ENCODE measurements at places on chromosomes 4 and X.

- no peak for DNase-seq
Measured at GRCh38 chrX:73448379-73448778, 1.5 kb downstream of the CDX4 start.

- no peak for DNase-seq
Measured at GRCh38 chr4:69060651-69061308, 35.5 kb upstream of the UGT2B7 start.

GRCh38 chr4:151022586-151022985 is 7.5 kb upstream of the LRBA start:
- DNase-seq = no peak

- no peak for DNase-seq
Measured at GRCh38 chrX:40950546-40950945, 134.7 kb upstream of the USP9X start.

- no peak for DNase-seq
Measured at GRCh38 chr4:6893449-6894085, 16.1 kb upstream of the TBC1D14 start.

- no peak for DNase-seq
Measured at GRCh38 chr4:142040043-142040442, 403.7 kb downstream of the IL15 start.

- no peak for DNase-seq
Measured at GRCh38 chr4:118739022-118739713, 54.0 kb downstream of the METTL14 start.

DNA sequence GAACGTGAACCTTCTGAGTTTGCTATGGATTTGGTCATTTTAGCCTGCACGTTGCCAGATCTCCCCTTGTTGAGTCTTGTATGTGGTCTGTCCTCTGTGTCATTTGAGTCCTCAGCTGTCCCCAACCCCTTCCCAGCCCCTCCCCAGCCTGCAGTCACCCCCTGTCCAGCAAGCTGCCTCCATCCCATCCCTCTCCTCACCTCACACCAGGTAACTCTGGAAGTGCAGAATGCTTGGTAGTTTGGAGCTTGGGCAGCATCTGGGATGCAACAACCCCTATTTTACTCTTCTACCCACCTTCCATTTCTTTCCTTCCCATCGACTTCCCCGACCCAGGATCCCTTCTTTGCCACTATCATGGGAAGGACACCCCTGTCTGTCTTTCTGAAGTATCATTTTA is 18.4 kb downstream of the GABRQ start:
- no peak for DNase-seq

GRCh38 chr4:20326460-20326859 is 74.8 kb downstream of the SLIT2 start:
- no peak for DNase-seq

DNA sequence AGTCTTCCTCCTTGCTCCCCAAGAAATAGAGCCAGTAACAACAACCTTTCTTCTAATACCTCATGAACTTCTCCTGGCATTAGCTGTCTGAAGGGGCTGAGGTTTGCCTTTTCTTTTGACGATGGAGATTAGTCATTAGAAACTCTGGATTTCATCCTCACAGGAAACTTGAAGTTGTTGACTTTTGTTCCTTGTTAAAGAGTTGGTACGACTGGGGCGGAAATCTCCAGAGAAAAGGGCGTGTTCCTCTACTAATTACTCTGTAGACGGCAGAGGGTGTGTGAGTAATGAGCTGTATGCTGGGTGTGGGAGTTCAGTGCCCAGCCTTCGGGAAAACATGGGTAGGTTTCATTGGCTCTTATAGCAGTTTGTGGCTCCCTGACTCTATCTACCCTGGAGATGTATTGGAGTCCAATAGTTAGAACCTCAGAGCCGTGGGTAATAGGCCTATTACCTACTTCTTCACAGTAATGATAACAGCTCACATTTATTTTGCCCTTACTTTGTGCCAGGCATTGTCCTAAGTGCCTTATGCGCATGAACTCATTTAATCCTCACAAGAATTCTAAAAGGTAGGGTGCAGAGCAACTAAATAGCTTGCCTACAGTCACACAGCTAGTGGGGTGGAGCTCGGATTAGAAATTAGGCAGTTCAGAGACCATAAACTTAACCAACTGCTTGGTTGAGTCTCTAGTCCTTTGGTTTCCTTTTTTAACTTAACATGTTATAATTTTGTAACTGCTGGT is 23.4 kb downstream of the TMEM164 start:
- no peak for DNase-seq

- DNase-seq = no peak
Measured at GRCh38 chr4:74754218-74754617, 40.1 kb downstream of the BTC start.

DNA sequence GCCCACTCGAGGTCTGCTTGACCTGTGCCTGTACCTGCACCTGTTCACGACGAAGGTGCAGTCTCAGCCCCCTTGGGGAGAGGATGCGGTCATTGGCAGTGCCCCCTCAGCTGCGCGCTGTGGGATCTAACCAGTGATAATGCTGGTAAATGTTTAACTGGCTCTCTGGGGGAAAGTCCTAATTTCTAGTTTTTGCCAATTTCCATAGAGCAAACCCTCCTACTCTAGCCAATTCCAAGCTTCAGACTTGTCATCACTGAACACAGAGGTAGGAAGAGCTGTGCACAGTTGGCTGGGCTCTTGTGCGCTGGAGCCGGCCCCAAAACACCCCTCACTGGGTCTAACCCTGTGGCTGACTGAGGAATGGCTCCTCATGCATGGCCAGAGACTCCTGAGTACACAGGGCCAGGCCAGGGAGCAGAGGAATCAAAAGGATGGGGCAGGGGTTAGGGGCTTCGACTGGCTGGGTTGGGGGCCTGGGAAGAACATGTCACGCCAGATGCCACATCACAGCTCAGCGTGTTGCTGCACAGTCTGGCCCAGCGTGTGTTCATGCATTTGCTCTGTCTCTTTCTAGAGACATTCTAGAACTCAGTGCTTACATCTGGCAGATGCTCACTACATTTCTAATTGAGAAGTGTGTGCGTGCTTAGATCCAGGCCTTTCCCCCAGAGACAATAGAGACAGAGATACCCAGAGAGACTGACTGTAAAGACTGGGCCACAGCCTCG is 270.8 kb downstream of the BCOR start:
- no peak for DNase-seq

DNA sequence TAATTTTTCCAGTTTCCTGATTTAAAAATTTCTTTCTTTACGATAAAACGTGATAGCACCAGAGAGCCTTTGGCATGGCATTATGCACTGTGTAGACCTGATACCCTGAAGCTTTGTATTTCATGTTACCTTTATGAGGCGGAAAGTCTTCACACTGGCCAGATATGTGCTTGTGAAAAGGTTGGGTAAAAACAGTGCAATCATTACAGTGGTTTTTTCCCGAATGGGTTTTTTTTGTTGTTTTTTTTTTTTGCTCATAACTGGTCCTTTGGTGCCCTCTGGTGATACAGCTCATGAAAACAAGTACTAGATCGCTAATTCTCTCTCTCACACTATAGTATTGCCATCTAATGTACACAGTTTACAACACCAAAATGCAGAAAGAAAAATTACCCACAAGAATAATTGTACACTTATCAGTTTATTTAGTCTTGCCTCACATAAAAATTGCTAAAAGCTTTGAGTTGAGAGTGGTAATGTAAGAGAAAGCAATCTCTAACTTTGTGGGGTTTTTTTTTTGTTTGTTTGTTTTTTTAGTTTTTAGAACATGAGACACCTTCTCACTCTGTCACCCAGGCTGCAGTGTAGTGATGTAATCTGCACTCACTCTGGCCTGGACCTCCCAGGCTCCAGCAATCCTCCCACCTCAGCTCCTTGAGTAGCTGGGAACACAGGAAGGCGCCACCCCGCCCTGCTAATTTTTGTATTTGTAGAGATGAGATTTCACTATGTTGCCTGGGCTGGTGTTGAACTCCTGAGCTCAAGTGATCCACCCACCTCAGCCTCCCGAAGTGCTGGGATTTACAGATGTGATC is 21.3 kb downstream of the SPCS3 start:
- DNase-seq = no peak

DNA sequence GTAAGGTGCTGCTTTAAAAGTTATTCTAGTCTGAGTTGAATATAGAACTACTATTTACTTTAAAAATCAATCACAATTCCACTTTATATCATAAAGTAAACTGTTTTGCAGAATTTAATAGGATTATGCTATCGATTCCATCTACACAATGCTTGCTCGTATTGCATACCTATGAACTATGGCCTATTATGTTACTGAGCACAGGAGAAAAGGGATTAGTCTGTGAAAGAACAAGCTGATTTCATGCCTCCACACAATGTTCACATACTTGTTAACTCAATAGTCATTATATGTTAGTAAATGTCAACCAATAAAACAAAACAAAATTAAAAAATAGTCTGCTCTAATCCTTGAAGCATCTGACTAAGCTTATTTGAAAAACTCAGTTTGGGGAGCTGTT is 223.6 kb downstream of the PCDH10 start:
- DNase-seq = no peak

GRCh38 chr4:62661821-62662220 is 1461.7 kb downstream of the ADGRL3 start:
- no peak for DNase-seq

DNA sequence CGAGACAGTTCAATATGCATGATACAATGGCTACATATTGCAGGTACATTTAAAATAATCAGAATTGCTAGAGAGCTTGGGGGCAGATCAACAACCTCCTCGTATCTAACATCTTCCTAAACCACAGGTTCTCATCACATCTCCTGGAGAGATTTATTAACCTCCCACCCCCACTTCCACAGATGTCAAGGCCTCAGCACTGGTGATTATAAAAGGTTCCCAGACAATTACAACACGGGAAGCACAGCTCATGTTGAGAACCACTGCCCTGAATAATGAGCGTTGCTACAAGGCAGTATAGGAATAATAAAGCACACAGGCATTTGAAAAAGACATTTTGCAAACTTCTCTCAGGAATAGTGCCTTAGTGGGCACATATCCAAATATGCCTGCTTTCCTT is 42.8 kb downstream of the ELOVL6 start:
- no peak for DNase-seq

DNA sequence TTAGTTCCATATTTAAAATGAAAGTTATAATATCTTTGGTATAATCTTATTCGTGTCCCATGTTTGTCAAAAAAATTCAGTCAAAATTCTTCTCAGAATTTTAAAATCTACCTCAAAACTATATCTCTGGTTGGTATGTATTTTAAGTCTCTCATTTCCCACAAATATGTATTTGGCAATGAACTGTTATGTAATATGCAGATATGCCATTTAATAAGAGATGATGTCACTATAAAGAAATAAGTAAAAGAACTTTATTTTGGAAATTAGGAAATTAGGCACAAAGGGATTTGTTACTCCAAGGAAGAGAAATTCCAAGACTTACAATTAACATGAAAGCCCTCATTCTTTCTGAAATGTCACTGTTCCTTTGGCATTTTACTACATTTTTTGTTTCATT is 15.3 kb downstream of the SNCA start:
- DNase-seq = no peak

GRCh38 chr4:39947417-39947816 is 30.3 kb downstream of the PDS5A start:
- DNase-seq = no peak

- DNase-seq = no peak
Measured at GRCh38 chr4:180150818-180151217, 2092.4 kb upstream of the TENM3 start.

DNA sequence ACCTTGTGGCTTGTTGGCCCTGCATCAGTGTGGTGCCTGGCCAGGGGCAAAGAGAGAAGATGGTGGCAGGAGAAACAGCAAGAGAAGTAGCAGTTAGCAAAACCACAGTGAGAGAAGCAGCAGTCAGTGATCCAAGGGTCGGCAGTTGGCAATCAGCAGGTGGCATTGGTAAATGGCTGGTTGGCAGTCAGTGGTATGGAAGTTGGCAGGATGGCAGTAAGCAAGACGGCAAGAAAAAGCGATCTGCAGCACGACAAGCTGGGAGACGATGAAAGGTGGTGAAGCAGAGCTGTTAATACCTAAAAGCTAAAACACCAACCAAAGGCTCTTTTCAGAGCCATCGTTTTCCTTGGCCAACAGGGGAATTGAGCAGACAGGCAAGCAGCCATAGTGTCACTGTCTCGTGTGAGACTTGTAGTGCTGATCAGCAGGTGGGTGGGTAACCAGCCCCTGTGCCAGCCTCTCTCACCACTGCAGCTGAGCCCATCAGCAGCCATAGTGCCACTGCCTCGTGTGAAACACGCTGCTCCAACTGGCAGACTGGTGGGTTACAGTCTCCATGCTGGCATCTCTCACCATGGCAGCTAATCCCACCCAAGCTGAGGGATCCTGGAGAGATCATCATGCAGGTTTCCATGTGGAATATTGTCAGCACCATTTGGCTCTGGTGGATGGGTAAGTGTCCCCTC is 2078.4 kb downstream of the PCDH7 start:
- DNase-seq = no peak

DNA sequence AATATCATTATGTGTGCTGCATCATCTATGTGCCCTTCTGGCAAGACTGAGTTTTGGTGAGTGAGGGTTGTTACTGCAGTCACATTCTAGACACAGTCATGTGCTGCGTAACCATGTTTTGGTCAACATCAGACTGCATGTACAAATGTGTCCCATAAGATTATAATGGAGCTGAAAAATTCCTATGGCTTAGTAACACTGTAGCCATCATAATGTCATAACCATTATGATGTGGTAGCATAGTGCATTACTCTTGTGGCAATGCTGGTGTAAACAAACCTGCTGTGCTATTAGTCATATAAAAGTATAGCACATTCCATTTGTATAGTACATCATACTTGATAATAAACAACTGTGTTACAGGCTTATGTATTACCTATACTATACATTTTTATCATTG is 198.1 kb upstream of the NUDT6 start:
- no peak for DNase-seq

DNA sequence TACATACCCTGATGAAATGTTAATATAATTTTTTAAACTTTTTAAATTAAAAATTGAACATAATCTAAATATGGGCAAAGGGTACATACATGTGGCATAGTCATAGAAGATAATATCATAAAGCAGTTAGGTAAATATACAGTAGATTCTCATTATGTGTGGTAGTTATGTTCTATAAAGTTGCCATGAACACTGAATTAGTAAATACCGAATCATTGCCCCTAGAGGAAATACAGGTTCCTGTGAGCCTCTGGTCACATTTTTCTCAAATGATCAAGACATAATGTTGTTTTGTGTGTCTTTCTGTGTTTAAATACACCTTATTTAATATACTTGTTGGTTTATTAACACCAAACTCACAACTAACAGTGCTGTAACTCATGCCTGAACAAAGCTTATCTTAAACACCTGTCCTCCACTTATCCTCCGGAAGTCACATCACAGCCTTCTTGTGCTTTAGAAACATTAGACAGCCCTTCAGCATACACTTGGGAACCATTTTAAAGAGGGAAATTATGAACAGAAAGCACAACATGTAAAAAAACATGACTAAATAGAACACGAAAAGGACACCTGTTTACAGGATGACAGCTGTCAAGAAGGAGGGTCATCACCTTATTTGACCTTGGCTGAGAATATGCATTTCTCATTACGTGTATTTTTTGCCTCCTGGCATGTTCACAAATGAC is 169.4 kb upstream of the NAP1L5 start:
- no peak for DNase-seq

DNA sequence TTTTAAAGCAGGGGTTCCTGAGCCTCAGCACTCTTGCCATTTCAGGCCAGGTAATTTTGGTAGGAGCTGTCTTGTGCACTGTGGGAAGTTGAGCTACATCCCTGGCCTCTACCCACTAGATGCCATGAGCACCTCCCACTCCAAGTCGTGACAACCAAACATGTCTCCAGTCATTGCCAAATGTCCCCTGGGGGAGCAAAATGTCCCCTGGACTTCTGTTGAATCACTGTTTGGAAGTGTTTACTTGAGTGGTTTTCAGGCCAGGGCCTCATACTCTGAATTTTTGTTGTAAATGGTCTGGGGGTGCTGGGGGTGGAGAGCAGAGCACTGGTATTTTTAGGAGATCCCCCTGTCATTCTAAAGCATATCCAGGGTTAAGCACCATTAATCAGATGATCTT is 3.2 kb downstream of the PDK3 start:
- DNase-seq = no peak

All from activated CD4-positive, alpha-beta T cell treated with anti-CD3 and anti-CD28 coated beads, Interleukin-2, amount 50 U/mL, for 24 hours (primary cell).